NAMALWA (cell line): ENCODE measurements at places on chromosomes 13 and 19.

DNA sequence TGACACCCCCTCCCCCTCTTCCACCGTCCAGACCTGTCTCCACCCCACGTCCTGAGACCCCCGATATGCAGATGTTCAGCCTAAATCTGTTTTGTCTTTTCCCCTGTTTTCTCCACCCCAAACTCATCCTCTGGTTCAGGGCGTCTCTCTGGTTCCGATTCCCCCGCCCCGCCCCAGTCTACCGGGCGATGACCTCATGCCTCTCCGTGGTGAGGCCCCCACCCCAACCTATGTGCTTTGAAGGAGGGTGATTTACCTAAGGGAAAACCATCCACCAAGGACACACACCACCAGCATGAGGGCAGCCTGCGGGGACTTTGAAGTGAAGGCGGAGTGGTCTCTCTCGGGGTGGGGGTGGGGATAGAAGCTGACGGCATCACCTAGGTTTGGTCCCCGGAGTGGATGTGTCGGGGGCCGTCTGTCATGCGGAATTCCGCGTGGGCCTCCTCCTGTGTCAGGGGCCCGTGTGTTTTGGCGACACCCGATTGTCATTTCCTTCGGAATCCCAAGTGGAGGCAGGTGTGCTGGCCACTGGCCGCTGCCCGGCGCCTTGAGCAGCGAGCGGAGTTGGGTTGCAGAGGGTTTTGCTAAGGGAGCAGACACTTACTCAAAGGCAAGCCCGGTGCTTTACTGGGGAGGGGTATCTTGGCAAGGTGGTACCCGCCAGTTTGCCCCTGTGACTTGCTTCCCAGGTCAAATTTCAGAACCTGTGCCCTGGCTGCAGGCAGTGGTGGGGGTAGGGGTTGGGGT, 1.4 kb downstream of the FZR1 start:
- no peak for DNase-seq

- no peak for DNase-seq
Observed at GRCh38 chr13:23359882-23360281, 73.6 kb downstream of the SACS start.

DNA sequence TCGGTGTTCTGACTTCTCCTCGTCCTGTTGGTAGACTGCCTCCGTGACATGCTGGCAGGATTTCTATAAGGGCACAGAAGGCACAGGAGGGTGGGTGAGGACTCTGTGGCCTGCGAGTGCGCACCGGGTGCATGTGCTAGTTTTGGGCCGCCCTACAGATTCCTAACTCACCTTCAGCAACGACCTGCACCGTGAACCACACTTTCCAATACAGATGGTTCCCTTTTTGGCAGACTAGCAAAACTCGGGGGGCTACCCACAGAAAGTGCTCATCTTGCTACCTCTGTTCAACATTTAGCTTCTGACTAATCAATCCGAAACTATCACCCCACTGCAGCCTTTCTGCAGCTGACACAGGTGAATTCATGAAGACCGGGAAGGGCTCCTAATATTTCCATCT, 14.1 kb upstream of the AMER2 start:
- no peak for DNase-seq

DNA sequence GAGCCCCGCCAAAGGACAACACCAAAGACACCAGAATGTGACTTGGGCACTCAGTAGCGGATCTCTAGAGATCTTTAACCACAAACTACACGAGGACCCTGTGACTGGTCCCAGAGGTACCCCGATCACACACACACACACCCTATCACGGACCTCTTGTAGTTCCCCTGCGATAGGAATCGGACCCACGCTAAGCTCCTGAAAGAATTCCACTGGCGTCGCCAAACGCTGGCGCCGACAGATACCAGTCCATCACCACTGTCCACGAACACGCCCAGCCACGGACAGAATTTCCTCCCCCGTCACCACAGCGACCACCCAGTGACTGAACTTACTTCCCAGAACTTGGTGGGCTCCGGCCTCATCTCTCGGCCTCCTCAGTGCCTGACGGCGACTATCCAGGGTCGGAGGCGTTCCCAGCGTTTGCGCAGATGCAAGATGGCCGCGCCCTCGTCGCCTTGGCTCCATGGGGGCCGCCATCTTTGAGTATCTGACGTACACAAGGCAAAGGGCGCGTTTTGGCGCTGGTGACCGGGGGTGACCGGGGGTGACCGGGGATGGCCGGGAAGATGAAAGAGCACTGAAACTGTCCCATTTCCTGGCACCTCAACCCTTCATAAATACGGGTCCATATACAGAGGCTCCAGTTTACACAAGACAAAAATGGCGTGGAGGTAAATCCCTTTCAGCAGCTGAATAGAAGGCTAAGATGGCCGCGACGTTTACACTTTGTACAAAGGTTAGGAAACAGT, at the start of gene ZNF615:
TSS of gene ZNF615 (minus strand) at position 406 of the 752 bp plus-strand sequence. CDS start 4,500 bp downstream, outside the sequence.
- DNase-seq, result peak; percentile 85

GRCh38 chr13:71858647-71859046, 8.4 kb downstream of the DACH1 start:
- DNase-seq, result no peak

DNA sequence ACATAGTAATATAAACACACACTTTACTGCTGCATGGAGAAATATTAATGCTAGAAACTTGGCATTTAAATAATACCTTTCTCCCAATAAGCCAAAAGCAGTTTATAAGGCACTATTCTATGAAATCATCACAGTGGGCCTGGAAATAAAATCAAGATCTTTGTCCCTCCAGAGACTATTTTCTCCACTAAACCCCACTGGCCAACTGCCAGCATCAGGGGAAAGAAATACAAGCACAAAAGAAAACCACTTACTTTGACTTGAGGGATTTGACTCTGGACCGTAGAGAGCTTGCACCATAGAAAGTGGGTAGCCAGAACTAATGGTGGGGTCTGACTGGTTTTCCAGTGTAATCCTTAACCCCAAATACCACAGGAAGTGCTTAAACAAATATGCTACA, 71.9 kb downstream of the DCLK1 start:
- DNase-seq, result no peak

GRCh38 chr19:47419030-47419783, at the start of gene MEIS3:
Gene MEIS3 (minus strand): TSS chr19:47419527. CDS start chr19:47419081, 446 bp downstream.
- DNase-seq, result no peak

- no peak for DNase-seq
Observed at GRCh38 chr13:28885181-28885580, 65.0 kb downstream of the MTUS2 start.

DNA sequence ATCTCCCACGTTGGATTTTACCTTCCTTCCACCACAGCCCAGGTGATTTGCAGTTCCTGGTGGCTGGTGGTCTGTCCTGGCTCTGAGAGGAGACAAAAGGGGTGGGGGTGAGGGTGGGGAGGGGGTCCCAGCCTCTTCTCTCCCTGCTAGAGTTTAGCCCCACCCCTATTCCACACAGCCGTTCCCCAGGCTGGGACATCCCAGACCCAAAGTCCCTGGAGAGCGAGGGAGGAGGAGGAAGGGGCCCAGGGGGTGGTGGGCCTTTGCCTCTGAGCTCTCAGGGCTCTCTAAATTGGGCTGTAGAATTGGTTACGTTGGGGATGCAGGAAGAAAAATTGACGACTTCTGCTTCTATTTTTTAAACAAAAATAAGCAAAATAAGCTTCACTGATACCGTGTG, 81.9 kb downstream of the SLC6A16 start:
- no peak for DNase-seq

DNA sequence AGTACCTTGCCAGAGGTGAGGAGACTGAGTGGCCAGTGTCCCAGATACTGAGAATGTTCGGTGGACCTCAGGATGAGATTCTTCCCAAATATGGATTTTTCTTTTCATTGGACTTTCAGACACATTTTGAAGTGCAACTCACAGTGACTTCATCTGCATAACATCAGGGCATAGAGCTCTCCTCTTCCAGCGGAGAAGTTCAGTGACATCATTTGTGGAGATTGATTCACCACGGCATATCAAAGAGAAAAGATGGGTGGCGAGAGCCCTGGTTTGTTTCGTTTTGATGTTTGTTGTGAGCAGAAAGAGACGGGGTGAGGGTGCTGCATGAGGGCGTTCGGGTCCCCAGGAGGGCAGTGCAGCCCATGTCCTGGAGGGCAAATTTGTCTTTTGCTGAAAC, 120.1 kb upstream of the GPR12 start:
- DNase-seq, result no peak

GRCh38 chr19:44959691-44960090, 4.5 kb downstream of the CLPTM1 start:
- DNase-seq, result no peak

DNA sequence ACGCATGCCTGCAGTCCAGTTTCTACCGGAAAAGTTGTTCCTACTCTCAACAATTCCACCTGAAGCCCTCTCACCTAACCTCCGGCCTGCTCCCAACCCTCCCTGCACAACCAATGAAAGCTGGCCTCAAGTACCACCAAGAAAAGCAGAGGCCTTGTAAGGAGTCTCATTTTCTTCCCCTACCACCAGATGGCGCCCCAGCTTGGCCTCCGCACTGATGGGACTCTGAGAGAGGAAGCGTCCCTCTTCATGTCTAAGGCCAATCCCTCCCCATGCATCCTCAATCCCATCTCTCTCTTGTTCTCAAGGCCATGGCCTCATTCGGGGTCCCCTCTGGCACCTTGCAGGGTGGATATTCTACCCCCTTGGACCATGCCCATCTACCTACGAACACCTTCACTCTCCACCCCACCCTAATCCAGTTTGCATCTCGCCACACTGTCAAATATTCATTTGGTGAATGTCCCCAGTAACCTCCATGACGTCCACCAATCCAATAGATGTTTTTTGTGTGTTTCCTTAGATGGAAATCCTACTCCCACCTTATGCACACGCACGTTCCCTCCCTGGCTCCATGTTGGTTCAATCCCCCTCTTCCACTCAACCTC, 412.8 kb downstream of the ZNF536 start:
- DNase-seq, result peak; percentile 64

DNA sequence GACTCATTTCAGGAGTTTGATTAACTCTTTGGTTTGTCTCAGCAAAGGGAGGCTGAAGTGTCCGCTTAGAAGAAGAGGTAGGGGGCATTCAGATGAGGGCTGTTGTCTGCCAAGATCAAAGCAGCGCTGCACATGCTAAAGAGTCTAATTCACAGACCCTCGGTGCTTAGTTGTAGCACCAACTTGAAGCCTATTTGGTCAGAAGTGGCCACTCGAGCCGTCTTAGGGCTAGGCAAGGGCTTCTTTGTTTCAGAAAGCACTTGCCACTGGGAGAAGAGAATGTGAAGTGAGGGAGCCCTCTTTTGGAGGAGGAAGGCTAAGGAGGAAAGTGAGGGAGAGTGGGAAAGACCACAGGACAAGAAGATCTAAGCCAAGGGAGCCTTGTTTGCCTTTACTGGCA, 313.4 kb upstream of the TMTC4 start:
- DNase-seq, result no peak

DNA sequence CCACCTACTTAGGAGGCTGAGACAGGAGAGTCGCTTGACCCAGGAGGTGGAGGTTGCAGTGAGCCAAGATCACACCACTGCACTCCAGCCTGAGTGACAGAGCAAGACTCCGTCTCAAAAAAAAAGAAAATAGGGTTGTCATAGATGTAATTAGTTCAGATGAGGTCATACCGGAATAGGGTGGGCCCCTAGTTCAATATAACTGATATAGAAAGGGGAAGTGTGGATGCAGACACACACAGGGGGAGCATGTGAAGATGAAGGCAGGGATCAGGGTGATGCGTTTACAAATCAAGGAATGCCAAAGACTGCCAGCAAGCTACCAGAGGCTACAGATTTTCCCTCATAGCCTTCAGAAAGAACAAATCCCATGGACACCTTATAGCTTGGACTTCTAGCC, 24.3 kb upstream of the EEF1AKMT1 start:
- DNase-seq, result no peak

DNA sequence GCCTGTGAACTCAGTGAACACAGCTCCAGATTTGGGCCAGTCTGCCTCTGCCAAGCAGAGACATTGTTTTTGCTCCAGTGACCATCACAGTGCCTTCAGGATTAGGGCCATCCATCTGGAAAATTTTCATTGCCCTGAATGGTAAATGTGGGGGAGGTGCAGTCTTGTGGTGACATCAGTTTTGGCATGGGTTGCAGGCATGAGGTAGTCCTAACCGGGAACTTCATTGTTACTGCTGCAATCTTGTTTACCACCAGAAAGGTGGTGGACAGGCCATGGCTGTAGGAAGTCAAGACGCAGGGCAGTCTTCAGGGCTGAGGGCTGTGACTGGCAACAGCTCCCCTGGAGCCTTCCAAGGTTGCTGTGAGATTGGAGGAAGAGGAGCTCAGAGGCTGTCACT, 55.2 kb downstream of the SPATA13 start:
- no peak for DNase-seq

- no peak for DNase-seq
Observed at GRCh38 chr13:99766641-99767045, 204.9 kb downstream of the ZIC5 start.

DNA sequence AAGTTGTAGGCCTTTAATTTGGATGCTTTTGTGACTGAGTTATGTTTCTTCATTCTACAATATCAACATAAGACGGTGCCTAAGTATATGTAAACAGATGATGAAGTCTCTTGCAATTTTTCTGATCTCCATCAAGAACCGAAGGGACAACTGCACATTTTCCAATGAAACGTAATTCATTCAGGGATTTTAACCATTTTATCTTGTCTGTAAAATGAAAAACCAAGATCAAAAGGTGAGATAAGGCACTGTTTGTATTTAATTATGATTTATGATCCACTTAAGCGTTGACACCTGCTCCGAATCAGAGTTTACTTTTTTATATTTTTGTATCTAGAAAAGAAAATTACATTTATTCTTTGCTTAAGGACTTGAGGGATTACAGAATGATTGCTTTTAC, 556.8 kb upstream of the ARGLU1 start:
- no peak for DNase-seq

DNA sequence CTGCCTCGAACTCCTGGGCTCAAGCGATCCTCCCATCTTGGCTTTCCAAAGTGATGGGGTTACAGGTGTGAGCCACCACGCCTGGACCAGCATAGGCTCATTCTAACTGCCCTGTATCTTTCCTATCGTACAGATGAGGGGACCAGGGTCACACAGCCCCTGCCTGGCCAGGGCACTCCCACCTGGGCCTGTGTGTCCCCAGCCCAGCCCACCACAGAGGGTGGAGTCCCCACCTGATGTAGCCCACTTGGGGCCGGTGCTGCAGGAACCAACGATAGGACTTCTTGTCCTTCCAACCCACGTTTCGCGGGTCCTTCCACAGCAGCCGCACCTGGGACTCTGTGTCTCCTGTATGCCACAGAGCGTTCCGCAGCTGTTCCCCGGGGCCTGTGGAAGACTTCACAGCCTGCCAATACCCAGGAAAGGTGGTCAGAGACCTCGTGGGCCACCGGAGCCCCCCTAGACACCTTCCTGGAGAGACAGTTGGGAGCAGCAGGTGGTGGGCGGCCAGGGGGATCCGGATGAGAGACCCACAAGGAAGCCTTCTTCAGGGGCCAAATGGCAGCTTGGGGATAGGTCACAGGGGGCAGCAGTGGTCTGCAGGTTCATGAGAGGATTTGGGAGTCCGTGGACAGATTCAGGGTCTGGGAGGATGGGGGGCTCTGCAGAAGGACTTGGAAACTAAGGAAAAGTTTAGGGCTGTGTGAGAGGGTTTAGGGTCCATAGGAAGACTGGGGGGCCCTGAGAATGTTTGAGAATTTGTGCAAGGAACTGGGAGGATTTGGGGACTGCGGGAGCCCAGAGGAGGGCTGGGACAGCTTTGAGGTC, 6.9 kb downstream of the COMP start:
- DNase-seq, result no peak
